ENCODE measurements at places on chromosomes 4 and X.

- no peak for DNase-seq
Observed at GRCh38 chrX:110241816-110242215, 76.1 kb downstream of the AMMECR1 start.

DNA sequence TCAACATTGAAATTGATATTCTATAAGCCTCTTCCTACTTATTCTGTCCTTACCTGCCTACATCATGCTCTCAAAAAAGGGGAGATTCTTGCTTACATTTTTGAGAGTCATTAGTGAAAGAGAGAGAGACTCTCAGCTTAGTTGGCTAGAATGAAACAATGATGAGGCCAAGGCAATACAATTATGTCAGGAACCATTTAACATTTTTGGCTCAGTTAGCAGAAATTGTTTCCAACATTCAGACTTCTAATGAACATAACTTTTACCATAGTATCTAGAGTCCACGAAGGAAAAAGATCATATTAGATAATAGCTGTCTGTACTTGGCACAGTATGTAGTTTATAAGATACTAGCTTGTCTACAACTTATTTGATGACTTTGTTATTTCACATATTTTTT lies 263.7 kb upstream of the ARX start:
- no peak for DNase-seq

GRCh38 chr4:145839151-145839550 lies 99.5 kb downstream of the ZNF827 start:
- DNase-seq, result no peak

GRCh38 chr4:16337936-16338335 lies 111.7 kb upstream of the TAPT1 start:
- no peak for DNase-seq

DNA sequence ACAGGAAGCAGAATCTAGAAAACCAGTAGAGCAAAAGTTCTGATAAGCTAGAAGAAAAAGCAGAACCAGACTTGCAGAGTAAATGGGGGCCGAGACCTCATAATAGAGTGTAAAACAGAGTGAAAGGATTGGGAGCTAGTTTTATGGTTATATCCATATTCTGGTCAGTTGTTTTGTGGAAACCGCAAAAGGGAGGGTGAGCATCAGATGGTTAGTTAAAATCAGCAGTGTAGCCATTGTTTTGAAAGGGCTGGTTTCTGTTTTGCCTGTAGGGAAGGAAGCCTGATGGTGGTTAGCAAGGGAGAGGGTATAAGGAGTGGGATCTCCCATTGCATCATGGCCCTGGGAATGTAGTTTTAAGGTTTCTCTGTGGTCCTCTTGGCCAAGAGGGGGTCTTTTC lies 17.2 kb upstream of the CCNI start:
- DNase-seq, result no peak
